ENCODE measurements at places on chromosomes 6 and 20. TPM values are rescaled to one million over a fixed set of nuclear protein-coding genes. Genes with fewer than 3 reads are reported as not detected.

The RIMS4 gene
- total RNA-seq: 2.2 TPM

The POU5F1 gene
- 12.6 TPM for total RNA-seq

The MLN gene
- not detected for total RNA-seq

The ULBP2 gene
- 1.8 TPM for total RNA-seq

The CD40 gene
- total RNA-seq: 25.3 TPM

The RAET1G gene
- 2.1 TPM for total RNA-seq

The ZBP1 gene
- 3.2 TPM for total RNA-seq

The FAM184A gene
- total RNA-seq: 75.4 TPM

Measured in upper lobe of left lung (tissue), 6 donors.